ENCODE measurements at places on chromosomes 6 and 20.

DNA sequence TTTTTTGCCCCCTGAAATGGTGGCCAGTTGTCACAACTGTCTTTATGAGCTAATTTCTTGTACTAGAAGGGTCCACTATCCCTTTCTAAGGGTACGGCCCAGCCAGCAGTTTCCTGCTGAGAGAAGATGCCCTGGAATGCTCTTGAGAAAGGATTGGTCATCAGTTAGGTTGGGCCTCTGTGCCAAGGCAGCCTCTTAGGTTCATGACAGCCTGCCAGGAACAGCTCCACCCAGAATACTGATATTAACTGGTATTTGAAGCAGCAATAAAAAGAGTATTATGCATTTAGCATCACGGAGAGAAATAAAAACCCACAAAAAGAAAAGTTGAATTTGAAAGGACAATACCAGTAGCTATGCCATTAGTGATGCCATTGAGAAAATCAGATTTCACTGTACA is 9.0 kb upstream of the HINT3 start:
- DNase-seq: no peak

DNA sequence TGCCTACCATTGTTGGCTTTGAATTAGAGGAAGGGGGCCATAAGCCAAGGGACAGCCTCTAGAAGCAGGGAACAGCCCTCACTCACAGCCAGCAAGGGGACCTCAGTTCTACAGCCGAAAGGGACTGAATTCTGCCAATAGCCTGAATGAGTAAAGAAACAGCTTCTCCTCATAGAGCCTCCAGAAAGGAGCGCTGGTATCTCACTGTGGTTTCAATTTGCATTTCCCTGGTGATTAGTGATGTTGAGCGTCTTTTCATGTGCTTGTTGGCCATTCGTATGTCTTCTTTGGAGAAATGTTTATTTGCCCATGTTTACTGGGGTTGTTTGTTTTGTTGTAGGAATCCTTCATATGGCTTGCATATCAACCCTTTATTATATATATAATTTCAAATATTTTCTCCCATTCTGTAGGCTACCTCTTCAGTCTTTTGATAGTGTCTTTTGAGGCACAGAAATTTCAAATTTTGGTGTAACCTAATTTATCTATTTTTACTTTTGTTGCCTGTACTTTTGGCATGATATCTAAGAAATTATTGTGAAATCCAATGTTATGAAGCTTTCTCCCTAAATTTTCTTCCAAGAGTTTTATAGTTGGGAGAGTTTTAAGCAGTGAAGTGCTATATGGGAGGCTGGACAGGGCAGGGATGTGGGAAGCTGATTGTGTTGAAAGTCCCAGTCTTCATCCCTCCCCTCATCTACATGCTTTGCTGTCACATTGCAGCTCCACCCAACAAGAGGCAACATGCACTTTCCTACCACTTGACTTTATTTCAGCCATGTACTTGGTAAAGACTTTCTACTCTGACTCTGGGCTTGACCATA is 82.3 kb upstream of the SHLD1 start:
- no peak for DNase-seq

- DNase-seq: no peak
These were observed 23.7 kb upstream of the FOXF2 start for GRCh38 chr6:1365686-1366085.

- DNase-seq: no peak
These were observed 26.0 kb downstream of the PTPRK start for GRCh38 chr6:128494440-128494839.

DNA sequence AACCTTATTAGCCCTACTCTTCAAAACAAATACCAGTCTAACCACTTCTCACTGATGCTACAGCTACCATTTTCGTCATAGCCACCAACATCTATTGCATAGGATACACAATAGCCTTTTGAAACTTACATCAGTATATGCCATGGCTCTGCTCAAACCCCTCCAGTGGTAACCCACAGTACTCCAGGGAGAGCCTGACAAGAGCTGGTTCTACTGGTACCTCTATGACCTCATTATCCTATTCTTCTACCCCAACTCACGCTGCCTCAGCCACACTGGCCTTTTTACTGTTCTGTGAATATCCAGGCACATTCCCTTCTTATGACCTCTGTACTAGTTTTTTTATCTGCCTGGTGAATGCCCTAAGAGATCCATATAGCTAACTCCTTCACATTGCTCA is 157.6 kb downstream of the ARHGAP18 start:
- no peak for DNase-seq

DNA sequence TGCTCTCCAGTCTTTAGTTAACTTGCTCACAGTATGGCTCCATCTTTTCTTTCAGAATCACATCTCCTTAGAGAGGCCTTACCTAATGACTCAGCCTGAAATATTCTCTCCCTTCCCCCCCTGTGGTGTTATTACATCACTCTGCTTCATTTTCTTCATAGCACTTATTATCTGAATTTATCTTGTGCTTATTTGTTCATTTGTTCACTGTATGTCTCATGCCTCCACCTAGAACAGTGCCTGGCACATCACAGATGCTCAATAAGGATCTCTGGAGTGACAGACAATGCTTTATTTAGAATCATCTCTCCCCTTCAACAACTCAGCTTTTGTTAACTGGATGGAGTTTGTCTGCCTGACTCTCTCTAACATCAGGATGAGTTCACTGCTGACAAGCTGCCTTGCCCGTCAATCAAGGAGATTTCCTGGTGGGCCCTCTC is 96.6 kb upstream of the MAN1A1 start:
- no peak for DNase-seq

- DNase-seq: no peak
These were observed 81.5 kb downstream of the CEBPB start for GRCh38 chr20:50272030-50272723.

- DNase-seq: no peak
These were observed 313.7 kb downstream of the SOX4 start for GRCh38 chr6:21907291-21907690.

DNA sequence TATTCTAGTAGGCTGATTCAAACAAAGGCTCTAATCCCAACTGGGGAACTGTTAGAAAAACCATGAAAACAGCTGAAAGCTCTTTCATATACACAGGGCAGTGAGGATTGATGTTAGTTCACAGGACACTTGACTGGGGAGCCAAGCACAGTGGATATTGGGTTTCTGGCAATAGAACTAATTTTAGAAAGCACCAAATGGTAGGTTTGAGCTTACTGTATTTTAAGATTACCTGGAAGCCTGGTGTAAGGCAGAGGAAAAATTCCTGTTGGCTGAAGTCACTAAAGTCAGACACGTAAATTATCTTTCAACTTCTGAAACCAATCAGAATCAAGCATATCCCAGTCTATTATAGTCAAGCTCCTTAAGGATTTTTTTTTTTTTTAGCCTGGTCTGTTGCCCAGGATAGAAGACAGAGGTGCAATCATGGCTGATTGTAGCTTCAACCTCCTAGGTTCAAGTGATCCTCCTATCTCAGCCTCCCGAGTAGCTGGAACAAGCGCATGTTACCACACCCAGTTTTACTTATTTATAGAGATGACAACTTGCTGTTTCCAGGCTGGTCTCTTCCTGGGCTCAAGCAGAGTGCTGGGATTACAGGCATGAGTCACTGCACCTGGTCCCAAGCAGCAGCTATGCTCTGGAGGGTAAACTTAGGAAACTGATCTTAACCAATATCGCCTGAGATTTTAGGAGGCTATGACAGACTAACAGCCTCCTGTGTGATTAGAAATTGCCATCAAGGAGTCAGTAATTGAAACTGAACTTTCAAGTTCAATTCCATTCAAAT is 32.5 kb upstream of the SYNCRIP start:
- no peak for DNase-seq
